ENCODE measurements at places on chromosomes 12 and 14. TPM values are rescaled to one million over a fixed set of nuclear protein-coding genes. Genes with fewer than 3 reads are reported as not detected.

DNA sequence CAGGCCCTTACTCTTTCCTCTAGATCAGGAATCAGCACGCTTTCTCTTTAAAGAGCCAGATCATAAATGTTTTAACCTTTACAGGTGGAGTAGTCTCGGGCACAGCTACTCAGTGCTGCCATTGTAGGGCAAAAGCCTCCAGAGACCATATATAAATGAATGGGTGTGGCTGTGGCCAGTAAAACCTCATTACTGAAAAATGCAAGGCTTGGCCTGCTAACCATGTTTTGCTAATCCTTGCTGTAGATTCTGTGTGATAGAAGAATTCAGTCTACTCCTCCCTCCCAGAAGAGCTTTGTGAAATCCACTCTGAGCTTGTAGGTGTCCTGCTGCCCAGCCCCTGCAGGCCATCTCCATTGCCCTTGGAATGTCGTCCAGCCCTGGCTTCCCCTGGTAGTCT is 58.1 kb downstream of the HSP90AA1 start:
- DNase-seq, result no peak

DNA sequence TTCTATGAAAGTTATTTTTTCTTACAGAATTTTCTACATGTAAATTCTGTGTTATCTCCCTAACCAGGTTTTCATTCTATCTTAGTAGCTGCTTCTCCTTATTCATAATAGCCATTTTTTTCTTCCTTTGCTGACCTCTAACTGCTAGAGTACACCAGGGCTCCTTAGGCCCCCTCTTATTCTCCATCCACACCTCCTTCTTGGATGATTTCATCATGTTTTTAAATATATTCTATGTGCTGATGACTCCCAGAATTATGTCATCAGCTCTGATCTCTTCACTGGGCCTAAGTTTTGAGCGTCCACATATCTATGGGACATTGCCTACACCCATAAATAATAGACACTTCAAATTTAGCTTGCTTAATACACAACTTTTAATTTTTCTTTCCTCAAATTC is 721.5 kb downstream of the SLC16A7 start:
- DNase-seq, result no peak

DNA sequence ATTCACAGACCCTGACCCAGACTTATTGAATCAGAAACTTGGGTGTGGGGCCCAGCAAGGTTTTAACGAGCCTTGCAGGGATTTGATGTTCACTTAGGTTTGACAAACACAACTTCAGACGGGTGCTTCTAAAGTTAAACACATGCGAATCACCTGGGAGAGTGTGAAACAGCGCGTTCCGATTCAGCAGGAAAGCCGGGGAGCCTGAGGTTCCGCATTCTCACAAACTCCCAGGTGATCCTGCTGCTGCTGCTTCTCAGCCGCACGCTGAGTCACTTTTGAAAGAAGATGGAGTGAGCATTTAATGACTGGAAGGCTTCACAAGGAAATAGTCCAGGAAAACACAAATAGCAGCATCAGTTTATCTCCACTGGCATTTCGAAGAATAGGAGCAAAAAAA is 44.2 kb upstream of the DDX11 start:
- no peak for DNase-seq

- DNase-seq, result no peak
Observed at GRCh38 chr12:98374007-98374406, 141.4 kb upstream of the TMPO start.

- no peak for DNase-seq
Observed at GRCh38 chr12:19830446-19830845, 391.2 kb downstream of the AEBP2 start.

Gene CCDC177
- total RNA-seq, result not detected

Gene AMIGO2
- total RNA-seq, result 21.8 TPM

Gene TEX22
- total RNA-seq, result 2.9 TPM

DNA sequence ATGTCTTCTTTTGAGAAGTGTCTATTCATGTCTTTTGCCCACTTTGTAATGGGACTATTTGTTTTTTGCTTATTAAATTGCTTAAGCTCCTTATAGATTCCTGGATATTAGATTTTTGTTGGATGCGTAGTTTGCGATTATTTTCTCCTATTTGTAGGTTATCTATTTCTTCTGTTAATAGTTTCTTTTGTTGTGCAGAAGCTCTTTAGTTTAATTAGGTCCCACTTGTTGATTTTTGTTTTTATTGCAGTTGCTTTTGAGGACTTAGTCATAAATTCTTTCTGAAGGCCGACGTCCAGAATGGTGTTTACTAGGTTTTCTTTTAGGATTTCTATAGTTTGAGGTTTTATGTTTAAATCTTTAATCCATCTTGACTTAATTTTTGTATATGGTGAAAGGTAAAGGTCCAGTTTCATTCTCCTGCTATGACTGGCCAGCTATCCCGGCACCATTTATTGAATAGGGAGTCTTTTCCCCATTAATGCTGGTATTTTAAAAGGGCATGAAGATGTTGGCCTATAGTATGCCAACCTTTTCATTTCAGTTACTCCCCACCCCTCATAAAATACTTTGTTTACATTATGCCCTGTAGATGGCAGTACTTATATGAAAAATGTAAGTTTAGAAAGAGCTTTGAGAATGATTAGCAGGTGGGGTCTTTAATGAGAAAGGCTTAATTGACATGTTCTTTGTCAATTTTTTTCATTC is 62.9 kb upstream of the PSMA6 start:
- no peak for DNase-seq

Gene LRRC9
- total RNA-seq, result not detected

- DNase-seq, result no peak
Observed at GRCh38 chr12:68508576-68508975, 102.1 kb upstream of the RAP1B start.

DNA sequence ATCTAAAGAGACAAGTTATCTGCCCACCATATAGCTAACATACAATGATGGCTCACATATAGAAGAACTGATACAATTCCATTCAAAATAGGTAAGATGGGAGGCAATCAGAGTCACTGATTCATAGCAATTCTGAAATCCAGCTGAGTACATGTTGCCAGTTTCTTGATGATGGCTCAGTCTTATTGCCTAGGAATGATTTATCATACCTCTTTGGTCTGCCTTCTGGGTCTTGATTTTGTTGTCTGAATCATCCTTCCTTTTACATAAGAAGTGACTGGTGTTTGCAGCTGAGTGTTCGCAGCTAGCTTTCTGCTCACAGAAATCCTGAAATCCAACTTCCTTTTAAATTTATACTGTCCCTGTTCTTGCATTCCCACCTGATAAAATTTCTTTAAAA is 463.2 kb upstream of the MGAT4C start:
- DNase-seq, result no peak

Gene LRRC10
- total RNA-seq, result not detected

- no peak for DNase-seq
Observed at GRCh38 chr12:40668099-40668529, 24.1 kb upstream of the CNTN1 start.

- DNase-seq, result peak; percentile 66
Observed at GRCh38 chr12:6370994-6371754, 4.2 kb downstream of the SCNN1A start.

DNA sequence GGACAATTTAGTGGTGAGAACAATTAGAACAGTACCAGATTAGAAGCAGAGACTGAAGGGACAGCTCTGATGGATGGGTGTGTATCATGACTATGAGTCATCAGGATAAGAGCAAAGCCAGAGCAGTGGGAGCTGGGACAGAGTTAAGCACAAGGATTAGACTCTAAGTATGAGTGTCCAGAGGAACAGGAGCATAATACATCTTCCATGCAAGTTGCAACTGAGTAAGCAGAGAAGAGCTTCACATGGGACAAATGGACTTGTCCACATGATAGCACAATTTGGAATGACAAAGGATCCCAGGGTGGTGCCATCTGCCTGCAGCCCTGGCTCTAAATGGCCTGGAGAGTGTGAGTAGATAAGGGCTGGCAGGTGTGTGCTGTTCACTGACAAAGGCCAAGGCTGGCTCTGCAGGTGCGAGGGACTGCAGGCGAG is 226.4 kb upstream of the CAND1 start:
- no peak for DNase-seq

Gene MTRFR
- 21.5 TPM for total RNA-seq

GRCh38 chr14:55265197-55265596 is 6.0 kb upstream of the FBXO34 start:
- DNase-seq, result no peak

GRCh38 chr12:33529810-33530209 is 90.2 kb upstream of the SYT10 start:
- no peak for DNase-seq

Gene TAS2R8
- total RNA-seq, result not detected

DNA sequence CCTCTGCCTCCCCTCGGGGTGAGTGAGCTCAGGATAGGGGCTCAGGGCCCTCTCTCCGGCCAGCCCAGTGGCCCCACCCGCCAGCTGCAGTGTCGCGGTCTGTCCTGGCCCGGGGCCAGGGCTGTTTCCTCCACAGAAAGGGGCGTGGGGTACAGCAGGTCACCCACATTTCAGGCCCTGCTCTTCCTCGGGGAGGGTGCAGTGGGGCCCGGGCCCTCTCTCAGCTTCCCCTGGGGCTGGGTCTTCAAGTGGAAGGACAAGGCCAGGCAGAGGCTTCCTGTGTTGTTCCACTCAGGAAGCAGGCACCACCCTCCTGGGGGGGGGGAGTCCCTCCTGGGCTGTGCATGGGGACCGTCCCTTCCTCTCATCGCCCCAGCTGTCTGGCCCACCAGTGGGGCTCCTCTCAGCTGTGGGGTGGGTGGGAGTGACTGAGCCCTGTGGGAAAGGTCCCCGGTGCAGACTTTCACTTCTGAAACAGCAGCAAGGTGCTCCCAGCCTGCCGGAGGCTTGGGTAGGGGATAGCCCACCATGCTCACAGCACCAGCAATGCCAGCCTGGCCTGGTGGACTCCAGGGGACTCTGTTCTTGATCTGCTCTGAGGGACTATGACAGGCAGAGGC is 3.7 kb downstream of the GPR132 start:
- no peak for DNase-seq

Gene TAS2R46
- 0.46 TPM for total RNA-seq

- no peak for DNase-seq
Observed at GRCh38 chr14:90660865-90661570, 155.2 kb downstream of the TTC7B start.

DNA sequence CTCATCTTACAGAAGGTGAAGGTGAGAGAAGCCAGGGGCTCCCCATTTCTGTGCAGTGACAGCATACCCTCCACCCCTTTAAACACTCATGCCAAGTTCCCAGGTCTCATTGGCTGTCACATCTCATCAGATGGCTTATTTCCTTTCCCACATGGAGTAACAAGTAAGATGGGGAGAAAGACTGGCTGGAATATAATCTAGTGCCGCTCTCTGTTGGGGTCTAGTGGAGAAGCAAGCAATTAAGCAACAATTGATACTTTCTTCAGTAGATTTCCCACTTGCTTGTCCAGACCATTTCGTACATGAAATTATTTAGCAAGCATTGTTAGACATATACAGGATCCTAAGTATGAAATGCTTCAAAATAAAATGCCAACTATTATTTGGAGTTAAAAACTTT is 92.2 kb downstream of the SLC5A8 start:
- DNase-seq, result no peak

DNA sequence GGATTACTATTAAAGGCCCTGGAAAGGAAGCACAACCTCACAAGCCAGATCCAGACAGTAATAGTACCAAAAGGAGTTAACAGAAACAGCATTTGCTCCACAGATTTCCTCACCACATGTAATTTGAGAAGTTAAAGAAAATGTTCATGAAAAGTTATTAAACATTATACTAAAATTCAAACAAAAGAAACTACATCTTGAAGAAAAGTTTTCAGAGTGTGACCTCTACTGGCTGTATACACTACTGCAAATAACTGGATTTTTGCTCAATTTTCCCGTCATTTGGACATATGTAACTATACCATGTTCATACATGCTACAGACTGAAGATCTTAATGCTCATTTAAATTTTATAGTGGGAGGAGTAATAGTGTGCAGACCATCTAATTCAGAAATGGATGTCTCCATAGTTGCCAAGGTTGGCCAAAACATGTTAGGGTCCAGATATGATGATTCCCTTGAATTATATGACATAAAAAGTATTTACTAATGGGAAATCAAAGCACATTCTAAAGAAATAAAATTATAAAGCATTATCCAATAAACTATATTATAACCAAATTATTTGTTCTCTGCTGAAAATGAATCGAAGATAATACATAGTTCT is 5.6 kb downstream of the KRR1 start:
- DNase-seq, result no peak

DNA sequence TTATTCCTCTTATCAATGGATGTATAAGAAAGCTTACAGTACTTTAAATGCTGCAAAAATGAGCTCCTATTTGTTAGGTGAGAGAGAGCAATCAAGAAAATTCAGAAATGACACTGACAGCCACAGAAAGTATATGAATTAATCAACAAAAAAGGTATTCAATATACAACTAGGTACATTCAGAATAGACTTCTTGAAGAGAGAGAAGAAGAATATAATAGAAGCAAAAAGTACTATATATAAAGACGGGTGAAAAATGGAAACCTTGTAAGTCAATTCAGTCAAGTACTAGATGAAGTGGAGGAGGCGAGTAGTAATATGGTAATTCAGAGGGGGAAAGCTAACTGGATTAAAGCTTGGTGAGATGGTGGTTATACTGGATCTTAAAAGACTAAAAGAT is 74.3 kb downstream of the HEATR5A start:
- DNase-seq, result no peak

- no peak for DNase-seq
Observed at GRCh38 chr12:17358835-17359234, 731.2 kb downstream of the RERGL start.

DNA sequence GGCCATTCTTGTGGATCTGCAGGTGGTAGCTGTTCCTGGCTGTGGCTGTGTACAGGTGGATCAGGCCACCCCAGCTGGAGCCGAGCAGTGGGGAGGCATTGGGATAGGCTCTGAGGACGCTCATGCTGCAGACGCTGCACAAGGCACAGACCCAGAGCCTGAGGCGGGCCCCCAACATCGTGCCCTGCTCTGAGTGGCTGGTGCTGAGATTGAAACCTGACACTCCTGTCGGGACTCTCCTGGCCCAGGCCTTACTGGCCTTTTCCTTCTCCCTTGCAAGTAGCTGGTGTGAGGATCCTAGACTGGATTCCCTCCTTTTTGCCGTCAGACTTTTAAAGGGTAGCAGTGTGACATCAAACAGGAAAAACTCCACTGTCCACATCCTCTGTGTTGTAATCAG is at the start of gene FGF23:
TSS of gene FGF23 (minus strand) at position 308 of the 400 bp plus-strand sequence. CDS start at position 178, 130 bp downstream.
- DNase-seq, result no peak

Gene CLEC6A
- total RNA-seq, result not detected

- no peak for DNase-seq
Observed at GRCh38 chr12:2137711-2138110, 84.9 kb downstream of the CACNA1C start.

Gene ENDOU
- total RNA-seq, result not detected

Gene MOK
- 9.8 TPM for total RNA-seq

DNA sequence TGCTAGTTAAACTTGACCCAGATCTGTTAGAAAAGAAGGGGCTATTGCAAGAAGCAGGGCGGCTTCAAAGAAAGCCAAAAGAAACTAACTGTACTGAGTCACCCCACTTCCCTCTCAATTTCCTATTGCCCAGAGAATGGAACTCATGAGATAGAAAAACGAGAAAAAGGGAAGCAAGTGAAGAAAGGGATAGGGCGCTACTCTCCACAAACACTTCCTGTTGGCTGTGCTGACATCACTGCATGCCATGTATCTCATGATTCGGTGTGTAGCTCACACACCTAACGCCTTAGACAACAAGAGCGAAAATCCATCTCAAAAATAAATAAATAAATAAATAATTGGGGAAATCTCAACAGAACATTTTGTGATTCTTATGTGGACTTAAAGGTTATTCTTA is 13.0 kb upstream of the P2RX4 start:
- no peak for DNase-seq

GRCh38 chr12:25269701-25270100 is 19.0 kb upstream of the KRAS start:
- DNase-seq, result no peak

Gene WIF1
- not detected for total RNA-seq

Gene ACSM4
- total RNA-seq, result not detected

Gene CPM
- total RNA-seq, result 11.2 TPM

GRCh38 chr14:33070475-33070874 is 131.8 kb downstream of the NPAS3 start:
- DNase-seq, result no peak
